ENCODE measurements at places on chromosomes 3 and 15. TPM values are rescaled to one million over a fixed set of nuclear protein-coding genes. Genes with fewer than 3 reads are reported as not detected.
A peak's percentile ranks its signal among the peaks of the same experiment; 100 is the strongest.

GRCh38 chr3:113847664-113848461, 9.3 kb downstream of the GRAMD1C start:
- DNase-seq = no peak

DNA sequence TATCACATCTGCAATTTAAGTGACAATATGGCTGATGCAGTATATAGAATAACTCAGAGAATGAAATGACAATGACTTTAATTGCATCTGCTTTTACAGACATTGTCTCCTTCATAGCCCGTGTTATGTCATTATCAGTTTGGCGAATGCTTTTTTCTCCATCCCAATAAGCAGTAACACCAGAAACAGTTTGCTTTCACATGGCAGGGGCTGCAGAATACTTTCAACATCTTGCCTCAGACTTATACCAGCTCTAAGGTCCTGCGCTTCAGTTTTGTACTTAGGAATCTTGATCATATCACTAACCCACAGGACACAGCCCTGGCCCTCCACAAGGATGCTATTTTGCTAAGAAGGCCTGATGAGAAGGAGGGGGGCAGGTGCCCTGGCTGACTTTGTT, 49.9 kb upstream of the SPESP1 start:
- no peak for DNase-seq

DNA sequence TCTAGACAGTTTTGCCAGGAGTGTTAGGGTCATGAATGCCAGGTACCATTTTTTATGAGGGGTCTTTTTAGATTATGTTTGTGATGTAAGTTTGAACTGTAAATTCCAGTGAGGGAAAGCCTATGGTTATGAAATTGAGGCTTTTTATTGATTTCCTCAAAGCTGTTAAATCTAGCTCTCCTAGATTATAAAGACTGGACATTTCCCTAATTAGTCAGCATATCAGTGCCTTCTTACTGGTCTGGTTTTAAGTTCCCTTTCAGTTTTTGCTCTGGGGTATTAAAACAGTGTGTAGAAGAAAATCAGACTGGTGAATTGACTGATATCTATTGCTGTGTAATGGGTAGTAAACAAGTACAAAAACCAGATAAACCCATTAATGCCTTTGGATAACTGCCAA, 39.2 kb downstream of the LRRC49 start:
- DNase-seq = no peak

- DNase-seq = no peak
Measured at GRCh38 chr3:128550113-128550440, 57.1 kb upstream of the GATA2 start.

GRCh38 chr15:75452865-75453702, 1.6 kb upstream of the SIN3A start:
- DNase-seq = peak; percentile 91

The SPESP1 gene
- not detected for total RNA-seq

DNA sequence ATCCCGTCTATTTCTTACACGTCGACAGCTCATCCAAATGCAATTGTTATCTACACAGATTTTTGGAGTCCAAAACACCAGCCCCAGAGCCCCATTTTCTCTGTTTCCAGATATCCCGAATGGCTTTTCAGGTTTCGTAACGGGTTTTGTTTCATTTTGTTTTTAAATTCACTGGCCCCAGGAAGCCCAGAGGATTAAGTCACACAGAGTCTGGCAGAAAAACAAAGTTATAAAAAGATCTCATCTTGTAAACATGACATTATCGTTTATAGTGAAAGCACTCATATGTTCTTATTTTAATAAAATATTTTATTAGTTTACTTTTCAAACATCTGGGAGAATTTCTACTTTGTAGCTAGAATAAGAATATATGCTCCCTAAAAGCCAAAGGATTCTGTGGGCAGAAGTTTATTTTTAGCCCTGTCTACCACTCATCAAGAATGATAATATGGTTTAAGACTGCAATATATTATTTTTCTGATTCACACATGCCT, 149.3 kb upstream of the SLC2A2 start:
- DNase-seq = no peak
